MCF 10A (cell line): ENCODE measurements at places on chromosomes 13 and 19. TPM values are rescaled to one million over a fixed set of nuclear protein-coding genes. Genes with fewer than 3 reads are reported as not detected.

ZNF30 gene
- total RNA-seq = 2.3 and 4.0 TPM in 2 replicates

SLC25A41 gene
- total RNA-seq = not detected in 2 replicates

ICAM5 gene
- total RNA-seq = 4.7 and 7.7 TPM in 2 replicates

RFPL4A gene
- not detected in 2 replicates for total RNA-seq

MFSD12 gene
- 77.5 and 79.4 TPM in 2 replicates for total RNA-seq

GFY gene
- total RNA-seq = not detected in 2 replicates

PSPN gene
- total RNA-seq = 1.1 and 1.9 TPM in 2 replicates

C19orf85 gene
- 0.23 and 0.32 TPM in 2 replicates for total RNA-seq
